ENCODE measurements at places on chromosomes 4 and X. TPM values are rescaled to one million over a fixed set of nuclear protein-coding genes. Genes with fewer than 3 reads are reported as not detected.

DNA sequence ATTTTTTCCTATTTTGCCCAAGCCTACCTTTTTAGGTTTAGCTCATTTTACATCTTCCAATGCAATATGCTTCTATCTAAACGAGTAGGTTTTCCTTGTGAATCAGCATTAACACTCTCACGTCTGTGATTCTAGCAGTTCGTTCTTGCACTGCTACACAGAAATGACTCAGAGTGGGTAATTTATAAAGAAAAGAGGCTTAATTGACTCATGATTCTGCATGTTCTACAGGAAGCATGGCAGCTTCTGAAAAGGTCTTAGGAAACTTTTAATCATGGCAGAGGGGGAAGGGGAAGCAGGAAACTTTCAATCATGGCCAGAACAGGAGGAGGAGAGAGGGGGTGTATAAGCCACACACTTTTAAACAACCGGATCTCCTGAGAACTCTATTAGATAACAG, 44.9 kb downstream of the SPANXN1 start:
- DNase-seq = no peak

- DNase-seq = no peak
Observed at GRCh38 chr4:109385260-109385659, 48.4 kb upstream of the SEC24B start.

The MAGEE1 gene
- total RNA-seq = 10.5 TPM

DNA sequence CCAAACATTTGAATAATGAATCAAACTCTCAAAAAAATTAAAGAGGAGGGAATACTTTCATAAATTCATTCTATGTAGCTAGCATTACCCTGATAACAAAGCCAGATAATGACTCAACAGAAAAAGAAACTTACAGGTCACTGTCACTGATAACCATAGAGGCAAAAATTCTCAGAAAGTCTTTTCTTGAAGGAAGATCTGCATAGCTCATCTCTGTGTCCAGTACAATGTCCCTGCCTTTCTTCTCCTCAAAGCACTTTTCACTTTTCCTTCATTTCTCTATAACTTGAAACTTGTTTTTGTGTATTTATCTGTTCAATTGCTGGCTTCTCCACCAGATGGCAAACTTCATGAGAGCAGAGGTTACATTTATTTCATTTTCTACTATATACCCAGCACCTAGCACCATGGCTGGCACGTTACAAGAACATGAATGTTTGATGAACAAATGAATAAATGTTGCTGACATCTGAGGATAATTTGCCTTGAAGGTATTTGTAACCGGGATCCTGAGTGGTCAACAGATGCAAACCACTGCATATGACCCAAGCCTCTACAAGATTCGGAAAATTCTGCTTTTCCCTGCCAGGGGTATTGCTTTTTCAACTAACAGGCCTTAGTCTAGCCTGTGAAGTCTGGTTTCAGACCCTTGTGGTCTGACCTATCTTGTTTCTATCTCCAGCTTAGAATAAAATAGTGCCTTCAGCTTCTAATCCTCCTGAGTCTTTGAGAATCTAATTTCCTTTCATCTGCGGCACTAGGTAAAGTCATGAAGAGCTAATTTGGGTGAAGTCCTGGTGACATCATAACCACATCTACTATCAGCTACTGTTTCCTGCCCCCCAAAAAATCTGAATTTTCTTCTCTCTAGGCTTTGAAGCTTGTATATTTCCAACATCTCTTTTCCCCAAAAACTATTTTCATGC, 52.5 kb upstream of the ANTXR2 start:
- peak; percentile 70 for DNase-seq

The RGS12 gene
- total RNA-seq = 10.6 TPM

DNA sequence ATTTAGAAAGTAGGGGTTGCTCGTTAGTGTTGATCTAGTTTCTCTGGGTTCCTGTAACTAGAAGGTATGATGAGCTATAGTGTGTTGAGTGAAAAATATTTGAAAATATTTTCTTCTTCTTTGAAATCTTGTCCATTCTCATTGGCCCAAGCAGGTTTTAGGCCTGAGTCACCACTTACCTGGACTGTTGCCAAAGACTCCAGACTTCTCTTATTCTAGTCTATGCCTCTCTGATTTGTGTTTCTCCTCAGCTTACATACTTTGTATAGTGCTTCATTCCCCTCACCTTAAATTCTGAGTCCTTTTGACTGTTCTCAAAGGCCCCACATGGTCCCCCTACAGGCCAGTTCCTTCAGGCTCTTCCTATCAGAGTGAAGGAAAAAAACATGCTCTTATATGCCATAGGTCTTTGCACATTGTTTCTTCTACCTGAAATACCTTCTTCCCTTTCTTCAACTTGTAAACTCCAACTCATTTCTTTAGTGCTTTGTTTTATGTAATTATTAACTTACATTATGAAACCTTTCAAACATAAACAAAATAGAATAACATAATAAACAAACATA, 258.2 kb downstream of the PPP1R2C start:
- no peak for DNase-seq

The ARL13A gene
- total RNA-seq = not detected

GRCh38 chrX:140050906-140051305, 85.6 kb upstream of the CXorf66 start:
- no peak for DNase-seq

DNA sequence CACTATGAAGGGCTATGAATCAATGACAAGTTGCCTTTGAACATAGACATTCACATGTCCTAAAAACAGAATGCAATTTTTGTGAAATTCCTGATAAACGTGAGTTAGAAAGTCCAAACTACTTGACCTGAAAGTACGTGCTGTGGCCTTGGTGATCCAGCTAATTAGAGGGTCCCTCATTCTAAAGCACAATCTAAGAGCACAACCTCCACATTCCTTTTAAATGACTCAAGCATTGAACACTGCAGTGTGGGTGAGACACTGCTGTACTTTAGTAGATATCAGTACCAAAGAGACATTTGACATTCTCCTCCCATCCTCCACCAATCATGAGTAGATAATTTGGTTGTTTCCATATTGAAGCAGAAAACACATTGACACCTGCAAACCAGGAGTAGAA, 73.5 kb downstream of the FAM47B start:
- no peak for DNase-seq

- DNase-seq = no peak
Observed at GRCh38 chrX:10071451-10072144, 85.2 kb upstream of the CLCN4 start.

DNA sequence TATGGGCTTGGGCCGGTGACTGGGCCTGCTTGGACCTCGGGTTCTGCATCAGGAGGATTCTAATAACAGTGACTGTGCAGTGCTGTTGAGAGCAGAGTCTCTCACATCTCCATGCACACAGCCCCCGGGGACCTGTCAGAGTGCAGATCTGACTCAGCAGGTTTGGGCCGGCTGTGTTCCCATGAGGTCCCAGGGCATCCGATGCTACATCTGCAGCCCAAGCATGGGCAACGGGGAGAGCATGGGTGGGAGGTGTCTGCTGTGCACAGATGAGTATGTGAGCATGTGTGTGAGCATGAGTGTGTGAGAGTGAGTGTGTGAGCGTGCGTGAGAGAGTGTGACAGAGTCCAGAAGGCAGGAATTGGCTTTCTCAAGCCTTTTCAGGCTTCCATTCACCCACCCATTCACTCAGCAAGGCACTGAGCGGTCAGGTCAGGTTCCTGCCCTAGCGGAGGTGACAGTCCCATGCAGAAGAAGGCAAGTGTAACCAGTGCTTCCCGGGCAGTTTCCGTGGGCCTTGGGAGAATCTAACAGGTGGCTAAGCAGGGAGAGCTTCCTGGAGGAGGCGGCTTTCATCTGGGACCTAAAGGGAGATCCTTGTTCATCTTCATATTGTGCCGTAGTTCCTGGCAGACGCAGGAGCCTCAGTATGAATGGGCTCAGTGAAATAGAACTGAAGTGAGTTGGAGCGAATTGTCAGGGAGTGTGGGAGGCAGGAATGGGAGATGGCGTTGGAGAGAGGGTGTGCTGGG, 62.6 kb downstream of the SORCS2 start:
- DNase-seq = no peak

- no peak for DNase-seq
Observed at GRCh38 chrX:95441836-95442235, 1242.8 kb upstream of the DIAPH2 start.

Data from CD4-positive, alpha-beta memory T cell (primary cell).